ENCODE measurements at places on chromosomes 12 and 14.

DNA sequence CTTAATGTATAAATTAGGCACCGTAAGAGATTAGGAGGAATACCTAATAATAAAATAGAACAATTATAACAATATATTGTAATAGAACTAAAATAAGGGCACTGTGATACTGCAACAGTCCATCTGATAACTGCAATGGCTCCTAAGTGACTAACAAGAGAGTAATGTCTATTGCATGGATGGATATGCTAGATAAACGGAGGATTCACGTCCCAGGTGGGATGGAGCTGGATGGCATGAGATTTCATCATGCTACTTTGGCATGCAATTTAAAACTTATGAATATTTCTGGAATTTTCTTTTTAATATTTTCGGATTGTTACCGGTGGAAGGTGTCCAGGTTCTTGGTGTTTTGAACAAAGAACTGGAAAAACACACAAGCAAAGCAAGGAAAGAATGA lies 2.2 kb upstream of the TMEM19 start:
- no peak for DNase-seq

DNA sequence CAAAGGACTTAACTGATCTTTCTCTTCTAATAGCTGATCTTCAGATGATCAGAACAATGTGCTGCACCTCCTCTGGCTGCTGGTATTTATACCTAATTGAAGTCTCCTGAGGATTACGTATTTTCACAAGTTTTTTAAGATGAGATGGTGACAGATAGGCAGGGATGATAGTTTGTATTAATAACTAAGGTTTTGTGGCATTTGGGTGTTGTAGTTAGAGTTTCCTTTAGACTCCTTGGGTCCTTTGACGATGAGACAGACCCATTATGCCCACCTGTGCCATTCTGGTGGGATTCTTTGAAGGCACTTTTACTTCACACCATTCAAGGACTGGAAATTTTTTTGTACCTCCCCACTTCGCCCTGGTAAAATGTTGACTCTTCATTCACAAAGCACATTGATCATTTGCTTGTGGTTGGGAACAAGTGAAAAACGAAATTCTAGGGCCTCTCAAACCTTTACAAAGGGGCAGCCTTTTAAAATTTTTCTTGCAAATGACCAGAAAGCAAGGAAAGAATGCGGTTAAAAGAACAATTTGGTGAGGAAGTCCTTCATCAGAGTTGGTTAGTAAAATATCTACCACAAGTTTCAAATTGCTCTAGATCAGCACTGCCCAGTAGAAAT lies at the start of gene IFNG:
TSS of gene IFNG (minus strand) at position 60 of the 624 bp plus-strand sequence. CDS start 125 bp downstream, outside the sequence.
- no peak for DNase-seq

GRCh38 chr12:123254853-123255446 lies 16.7 kb downstream of the CDK2AP1 start:
- DNase-seq: no peak

DNA sequence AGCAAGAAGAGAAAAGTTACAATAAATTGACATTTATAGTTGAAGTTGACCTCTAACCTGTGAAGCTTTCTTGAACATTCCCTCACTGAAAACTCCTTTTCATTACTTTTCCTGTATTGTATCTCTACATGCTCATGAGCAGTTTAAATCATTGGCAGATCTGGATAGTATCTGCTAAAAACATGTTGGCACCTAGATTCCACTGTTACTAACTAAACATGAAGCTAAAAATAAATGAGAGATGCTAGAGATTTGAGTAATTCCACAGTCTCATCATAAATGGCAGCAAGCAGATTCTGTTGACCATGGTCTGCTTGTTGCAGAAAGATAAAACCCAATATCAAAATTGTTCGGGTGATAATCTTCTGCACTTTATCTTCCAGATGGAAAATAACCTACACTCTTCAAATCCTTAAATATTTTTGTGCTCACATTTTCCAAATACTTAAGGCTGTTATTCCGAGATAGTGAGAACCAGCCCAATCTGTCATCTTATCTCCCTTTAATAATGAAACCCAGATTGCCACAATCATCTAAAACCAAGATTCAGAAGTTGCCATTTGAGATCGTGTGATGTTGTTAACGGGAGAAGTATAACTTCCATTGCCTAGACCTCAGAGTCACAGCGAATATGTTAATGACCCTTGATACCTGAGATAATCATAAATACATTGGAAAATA lies 171.0 kb upstream of the DAAM1 start:
- no peak for DNase-seq

- DNase-seq: peak; percentile 53
Observed at GRCh38 chr12:39441963-39442830, 723 bp downstream of the KIF21A start.

DNA sequence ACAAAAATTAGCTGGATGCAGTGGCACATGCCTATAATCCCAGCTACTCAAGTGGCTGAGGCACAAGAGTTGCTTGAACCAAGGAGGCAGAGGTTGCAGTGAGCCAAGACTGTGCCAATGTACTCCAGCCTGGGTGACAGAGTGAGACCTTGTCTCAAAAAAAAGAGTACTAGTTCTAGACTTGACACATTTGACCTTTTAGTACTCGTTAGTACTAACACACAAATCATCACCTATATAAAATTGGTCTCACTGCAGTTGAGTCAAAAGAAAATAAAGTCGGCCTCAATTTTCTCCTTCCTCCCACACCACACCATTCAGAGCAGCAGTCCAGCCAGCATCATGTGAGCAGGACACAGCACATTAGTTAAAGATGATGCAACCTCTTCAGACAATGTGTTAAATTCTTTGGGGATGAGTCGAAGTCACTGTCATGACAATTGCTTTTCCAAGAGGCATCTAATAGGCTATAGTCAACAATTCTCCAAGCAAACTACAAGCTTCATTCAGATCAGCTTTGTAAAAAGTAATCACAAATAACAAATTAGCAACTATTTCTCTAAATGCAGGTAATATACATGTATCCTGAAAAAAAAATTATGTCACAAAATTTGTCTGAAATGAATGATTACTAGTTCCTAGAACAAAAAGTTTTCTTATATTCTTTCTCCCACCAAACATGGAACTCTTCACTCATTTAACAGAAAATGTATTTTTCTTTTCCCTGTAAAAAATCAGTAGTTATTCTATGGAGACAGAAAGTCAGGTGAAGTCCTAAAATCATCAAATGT lies 55.6 kb downstream of the CLIP1 start:
- peak; percentile 94 for DNase-seq

- DNase-seq: peak; percentile 76
Observed at GRCh38 chr12:92927436-92928281, 1.4 kb downstream of the EEA1 start.

- DNase-seq: no peak
Observed at GRCh38 chr14:90426663-90427062, 29.8 kb downstream of the CALM1 start.

DNA sequence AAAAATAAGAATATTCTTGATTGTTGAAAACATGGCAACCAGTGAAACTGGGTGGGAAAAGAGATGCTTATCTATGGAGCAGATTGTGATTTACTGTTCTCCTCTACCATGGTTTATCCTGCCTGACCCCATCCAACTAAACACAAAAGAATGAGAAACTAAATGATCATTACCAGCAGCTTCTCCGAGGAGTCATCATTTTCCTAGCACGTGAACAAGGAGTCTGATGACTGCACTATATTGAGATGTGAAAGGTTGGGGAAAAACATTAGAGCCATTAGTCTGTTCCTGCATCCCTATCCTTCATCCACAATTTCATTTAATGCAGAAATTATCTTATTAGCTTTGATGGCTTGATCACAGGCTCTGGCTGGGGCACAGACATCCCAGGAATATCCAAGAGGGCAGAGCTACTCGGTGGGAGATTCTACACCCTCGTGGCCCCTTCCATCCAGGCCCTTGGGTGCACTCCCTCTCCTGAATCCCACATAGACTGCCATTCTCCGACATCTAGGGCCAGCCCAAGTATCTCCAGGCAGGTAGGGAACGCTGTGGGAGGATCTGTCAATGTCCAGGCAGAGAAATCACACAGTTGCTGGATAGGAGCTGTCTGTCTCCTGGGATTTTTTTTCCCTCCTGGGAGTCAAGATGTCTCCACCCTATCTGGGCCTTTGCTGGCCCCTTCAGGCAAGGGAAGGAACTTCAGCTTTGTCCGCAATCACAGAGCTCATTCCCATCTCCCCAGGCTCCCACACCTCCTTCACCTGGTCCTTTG lies 43.3 kb upstream of the DHRS4 start:
- DNase-seq: peak; percentile 72

DNA sequence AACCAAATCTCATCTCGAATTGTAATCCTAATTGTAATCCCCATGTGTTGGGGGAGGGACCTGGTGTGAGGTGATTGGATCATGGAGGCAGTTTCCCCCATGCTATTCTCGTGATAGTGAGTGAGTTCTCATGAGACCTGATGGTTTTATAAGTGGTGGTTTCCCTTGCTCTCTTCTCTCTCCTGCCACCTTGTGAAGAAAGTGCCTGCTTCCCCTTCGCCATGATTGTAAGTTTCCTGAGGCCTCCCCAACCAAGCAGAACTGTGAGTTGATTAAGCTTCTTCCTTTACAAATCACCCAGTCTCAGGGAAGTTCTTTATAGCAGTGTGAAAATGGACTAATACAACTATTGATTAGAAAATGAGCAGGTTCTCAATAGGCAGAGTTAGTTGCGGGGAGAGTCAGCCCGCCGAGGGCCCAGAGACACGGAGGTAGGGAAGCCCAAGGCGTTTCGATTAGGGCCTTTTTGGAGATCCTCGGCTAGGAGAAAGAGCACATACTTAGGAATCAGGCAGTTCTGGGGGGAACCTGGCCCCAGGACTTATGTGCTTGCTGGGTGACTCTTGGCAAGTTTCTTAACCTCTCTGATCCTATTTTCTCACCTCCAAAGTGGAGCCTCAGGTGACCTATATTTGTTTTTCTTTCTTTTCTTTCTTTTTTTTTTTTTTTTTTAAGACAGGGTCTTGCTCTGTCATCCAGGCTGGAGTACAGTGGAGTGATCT lies 65.7 kb downstream of the MVK start:
- DNase-seq: no peak

GRCh38 chr14:101534198-101534597 lies 27.1 kb upstream of the DIO3 start:
- DNase-seq: no peak

All from epithelial cell of esophagus (primary cell).